Activated CD8-positive, alpha-beta memory T cell treated with anti-CD3 and anti-CD28 coated beads for 36 hours (primary cell): ENCODE measurements at places on chromosomes 1 and 21. TPM values are rescaled to one million over a fixed set of nuclear protein-coding genes. Genes with fewer than 3 reads are reported as not detected.

The SORT1 gene
- 2.7 TPM for total RNA-seq

The TLCD4 gene
- 0.10 TPM for total RNA-seq

The LHX4 gene
- total RNA-seq: not detected

The B3GALT5 gene
- total RNA-seq: not detected

The CEP85 gene
- 33.6 TPM for total RNA-seq

The RGS18 gene
- 0.94 TPM for total RNA-seq

The AMY2A gene
- not detected for total RNA-seq

The B3GALNT2 gene
- total RNA-seq: 18.2 TPM

The G0S2 gene
- total RNA-seq: 9.4 TPM

The PRR9 gene
- not detected for total RNA-seq

The TMCC2 gene
- total RNA-seq: 11.4 TPM

The RALGPS2 gene
- 1.3 TPM for total RNA-seq

The PTGS2 gene
- total RNA-seq: 1.1 TPM

The FAM131C gene
- 0.19 TPM for total RNA-seq

The STIL gene
- total RNA-seq: 21.9 TPM

The TSPAN1 gene
- total RNA-seq: not detected

The DMRTA2 gene
- total RNA-seq: not detected

The HTR6 gene
- total RNA-seq: not detected

The SLC25A33 gene
- 13.7 TPM for total RNA-seq

The BSND gene
- total RNA-seq: not detected

The GPN2 gene
- total RNA-seq: 73.0 TPM

The POGK gene
- total RNA-seq: 66.9 TPM

The HSPB7 gene
- total RNA-seq: not detected

The UAP1 gene
- 43.1 TPM for total RNA-seq

The OLFM3 gene
- total RNA-seq: not detected

The MCOLN3 gene
- 0.46 TPM for total RNA-seq

The RCSD1 gene
- total RNA-seq: 46.7 TPM

The TFB2M gene
- 32.6 TPM for total RNA-seq

The TRIM63 gene
- not detected for total RNA-seq

The SESN2 gene
- total RNA-seq: 23.3 TPM

The KCNK1 gene
- 0.27 TPM for total RNA-seq

The ZFP69B gene
- 4.2 TPM for total RNA-seq

The TEX35 gene
- total RNA-seq: not detected

The VASH2 gene
- total RNA-seq: 0.23 TPM

The MFN2 gene
- total RNA-seq: 85.9 TPM

The SELE gene
- not detected for total RNA-seq

The RLF gene
- 15.1 TPM for total RNA-seq

The CRYAA gene
- total RNA-seq: not detected

The LCE1F gene
- not detected for total RNA-seq

The SH2D1B gene
- not detected for total RNA-seq
